CD4-positive, alpha-beta T cell treated with Interleukin-15 for 4 hours (primary cell): ENCODE measurements at places on chromosomes 3 and 15.

GRCh38 chr3:128068156-128068620 is 16.0 kb downstream of the SEC61A1 start:
- peak; percentile 50 for DNase-seq

GRCh38 chr3:18345015-18345367 is 80.1 kb downstream of the SATB1 start:
- DNase-seq, result no peak

- no peak for DNase-seq
Observed at GRCh38 chr3:161549261-161549660, 52.7 kb downstream of the OTOL1 start.

DNA sequence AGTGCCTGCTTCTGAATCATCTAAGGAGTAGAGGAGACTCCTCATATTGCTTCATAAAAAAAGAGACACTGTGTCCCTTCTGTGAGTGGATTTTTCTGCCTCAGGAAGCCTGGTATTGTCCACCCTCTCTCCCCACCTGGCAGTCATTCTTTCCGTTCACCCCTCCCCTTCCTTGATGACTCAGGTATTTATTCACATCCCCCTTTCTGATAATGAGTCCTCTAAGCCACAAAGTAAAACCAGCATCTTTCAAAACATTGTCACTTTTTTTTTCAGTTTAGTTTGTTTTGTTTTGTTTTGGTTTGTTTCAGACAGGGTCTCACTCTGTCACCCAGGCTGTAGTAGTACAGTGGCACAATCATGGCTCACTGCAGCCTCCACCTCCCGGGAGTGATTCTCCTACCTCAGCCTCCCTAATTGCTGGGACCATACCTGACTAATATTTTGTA is 65.2 kb upstream of the UBE2E1 start:
- DNase-seq, result no peak

DNA sequence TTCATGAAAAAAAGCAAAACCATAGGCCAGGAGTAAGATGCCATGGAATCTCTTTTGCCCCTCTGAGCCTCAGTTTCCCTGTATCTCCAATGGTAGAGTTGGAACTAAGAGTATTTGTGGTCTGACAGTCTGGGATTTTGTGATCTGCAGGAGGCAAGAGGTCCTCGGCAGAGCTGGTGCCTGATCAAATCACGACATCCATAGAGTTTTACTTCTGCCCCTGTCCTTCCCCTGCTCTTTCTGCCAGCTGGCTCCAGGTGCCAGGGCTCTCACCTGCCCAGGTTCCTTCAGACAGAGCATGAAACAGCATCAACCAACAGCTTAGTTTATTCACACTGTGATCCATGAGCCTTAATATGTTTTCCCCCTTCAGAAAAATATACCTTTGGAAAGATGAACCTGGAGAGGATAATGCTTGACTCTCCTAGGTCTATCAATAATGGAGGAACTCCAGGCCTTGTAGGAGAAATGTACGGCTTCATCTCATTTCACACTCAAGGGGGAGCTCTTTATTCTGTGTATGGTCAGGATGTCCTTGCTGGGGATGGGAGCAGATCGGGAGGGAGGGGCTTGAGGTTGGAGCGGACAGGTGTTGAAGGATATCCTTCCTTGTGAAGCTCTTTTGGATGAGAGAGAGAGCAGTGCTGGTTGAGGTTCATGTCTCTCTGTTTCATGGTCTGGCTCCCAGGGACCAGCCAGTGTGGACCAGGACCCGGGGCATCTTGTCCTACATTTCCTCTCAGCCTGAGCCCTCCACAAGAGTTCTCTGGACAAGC is 309.9 kb downstream of the RPLP1 start:
- DNase-seq, result no peak

DNA sequence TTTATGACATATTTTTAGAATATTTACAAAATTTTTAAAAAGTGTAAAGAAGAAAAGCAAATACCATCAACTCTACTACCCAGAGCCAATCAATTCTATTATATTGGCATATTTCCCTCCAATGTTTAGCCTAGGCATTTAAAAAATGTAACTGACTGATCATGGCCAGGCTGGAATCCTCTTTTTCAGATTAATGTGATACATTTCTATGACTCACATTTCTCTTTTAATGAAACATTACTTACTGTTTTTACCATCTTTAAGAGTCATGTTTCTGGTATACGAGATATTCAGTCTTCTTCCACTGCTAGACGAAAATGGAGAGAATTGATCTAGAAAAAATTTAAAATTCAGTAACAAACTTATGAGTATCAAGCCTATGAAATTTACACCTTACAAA is 53.4 kb upstream of the DCUN1D1 start:
- DNase-seq, result no peak

- no peak for DNase-seq
Observed at GRCh38 chr3:73060302-73060723, 1.1 kb upstream of the EBLN2 start.

- no peak for DNase-seq
Observed at GRCh38 chr3:174062923-174063322, 665.4 kb downstream of the NLGN1 start.

DNA sequence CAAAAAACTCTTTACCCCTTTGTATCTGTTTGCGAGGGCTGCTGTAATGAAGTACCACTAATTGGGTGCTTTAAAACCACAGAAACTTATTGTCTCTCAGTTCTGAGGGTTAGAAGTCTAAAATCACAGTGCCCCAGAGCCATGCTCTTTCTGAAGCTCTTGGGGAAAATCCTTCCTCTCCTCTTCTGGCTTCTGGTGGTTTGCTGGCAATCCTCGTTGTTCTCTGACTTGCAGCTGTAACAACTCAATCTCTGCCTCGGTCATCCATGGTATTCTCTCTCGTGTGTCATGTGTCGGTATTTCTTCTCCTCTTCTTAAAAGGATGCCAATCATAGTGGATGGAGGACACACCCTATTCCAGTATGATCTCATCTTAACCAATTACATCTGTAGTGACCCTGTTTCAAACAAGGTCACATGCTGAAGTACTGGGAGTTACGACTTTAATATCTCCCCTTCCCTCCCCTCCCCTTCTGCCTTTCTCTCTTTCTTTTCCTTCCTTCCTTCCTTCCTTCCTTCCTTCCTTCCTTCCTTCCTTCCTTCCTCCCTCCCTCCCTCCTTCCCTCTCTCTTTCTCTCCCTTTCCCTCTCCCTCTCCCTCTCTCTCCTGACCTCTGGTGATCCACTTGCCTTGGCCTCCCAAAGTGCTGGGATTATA is 6.5 kb upstream of the ARL8B start:
- DNase-seq, result no peak

GRCh38 chr3:13229273-13229949 is 156.2 kb upstream of the IQSEC1 start:
- DNase-seq, result no peak

- no peak for DNase-seq
Observed at GRCh38 chr3:126129398-126129891, 45.5 kb upstream of the SLC41A3 start.

DNA sequence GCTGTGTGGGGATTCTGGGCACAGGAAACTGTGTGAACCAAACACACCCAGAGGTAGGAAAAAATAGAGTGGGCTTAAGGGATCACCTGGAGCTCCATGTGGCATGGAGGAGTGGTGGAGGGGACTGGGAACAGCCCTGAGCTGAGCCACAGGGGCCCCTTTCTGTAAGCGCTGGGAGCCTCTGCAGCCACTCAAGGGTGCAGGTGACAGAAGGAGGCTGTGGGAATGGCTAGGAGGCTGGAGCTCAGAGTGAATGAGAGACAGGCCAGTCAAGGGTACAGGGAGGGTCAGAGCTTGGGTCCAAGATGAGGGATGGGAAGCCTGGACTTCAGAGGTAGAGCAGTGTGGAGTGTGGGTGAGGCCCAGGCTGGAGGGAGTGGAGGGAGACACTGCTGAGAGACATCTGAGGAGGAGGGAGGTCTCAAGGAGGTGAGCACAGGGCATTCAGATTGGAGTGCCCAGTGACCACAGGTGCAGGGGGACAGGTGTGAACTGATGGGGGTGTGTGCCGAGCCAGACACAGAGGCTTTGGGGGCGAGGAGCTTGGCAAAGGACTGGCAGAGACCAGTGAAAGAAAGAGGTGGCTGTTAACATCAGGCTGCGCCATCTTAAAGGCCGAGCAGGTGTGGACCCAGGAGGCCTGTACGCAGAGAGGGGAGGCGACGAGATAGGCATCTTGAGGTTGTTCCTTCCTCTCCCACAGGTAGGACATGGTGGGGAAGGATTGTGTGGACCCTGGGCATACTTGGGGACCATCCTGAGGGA is 56.8 kb downstream of the FGD5 start:
- no peak for DNase-seq

- no peak for DNase-seq
Observed at GRCh38 chr3:170203457-170203856, 18.8 kb upstream of the PRKCI start.

DNA sequence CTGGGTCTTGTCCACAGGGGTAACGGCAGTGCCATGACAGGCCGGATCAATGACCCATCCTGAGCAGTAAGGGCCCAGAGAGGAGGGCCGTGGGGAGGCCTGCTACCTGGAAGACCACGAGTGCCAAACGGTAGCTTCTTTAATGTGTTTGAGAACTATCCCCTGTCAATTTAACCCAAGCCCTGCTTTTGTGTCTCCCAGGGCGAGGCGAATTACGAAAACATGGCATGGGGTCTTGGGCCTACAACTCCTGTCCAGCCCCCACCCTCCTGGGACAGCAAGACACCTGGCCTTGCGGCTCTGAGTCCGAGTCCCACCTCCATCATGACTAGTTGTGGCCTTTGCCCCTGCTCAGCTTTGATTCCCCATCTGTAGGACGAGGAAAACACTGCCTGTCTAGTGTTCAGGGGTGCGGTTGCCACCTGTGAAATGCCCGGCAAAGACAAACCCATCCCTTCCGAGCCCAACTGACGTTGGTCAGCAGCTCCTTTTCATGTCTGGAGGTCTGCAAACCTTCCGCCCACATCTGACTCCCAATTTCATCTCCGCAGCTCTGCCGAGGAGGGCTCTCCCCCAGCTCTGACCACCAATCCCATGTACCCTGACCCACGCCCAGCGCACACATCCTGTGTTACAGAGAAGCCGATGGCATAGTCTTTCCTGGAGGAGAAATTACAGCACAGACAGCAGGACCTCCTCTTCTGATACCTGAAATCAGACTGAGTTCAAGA is 28.9 kb upstream of the SNRPA1 start:
- no peak for DNase-seq

DNA sequence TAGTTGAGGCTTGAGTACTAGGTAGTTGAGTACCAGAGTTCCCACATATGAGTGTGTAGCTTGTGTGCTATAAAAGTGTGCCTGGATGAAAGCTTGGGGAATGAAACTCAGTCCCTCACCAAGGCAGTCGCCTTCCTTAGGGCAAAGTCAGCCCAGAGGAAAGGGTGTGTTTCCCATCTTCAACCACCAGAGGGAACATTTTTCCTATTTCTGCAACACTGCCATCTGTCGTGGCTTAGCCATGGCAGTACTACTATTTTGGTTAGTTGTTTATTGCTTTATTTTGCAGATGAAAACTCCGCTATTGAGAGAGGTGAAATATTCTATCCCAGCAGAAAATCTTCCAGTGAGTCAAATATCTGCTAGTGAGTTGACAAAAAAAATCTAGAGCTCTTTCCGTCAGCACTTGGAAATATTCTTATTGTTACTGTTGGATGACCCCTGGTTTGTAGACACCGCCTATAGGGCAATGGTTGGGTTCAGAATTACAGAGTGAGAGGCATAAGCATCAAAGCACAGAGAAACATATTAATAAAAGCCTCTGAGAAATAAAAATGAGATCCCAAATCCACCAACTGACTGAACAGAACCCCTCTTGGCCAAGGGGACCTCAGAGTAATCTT is 239.9 kb downstream of the CPNE4 start:
- DNase-seq, result peak; percentile 34

DNA sequence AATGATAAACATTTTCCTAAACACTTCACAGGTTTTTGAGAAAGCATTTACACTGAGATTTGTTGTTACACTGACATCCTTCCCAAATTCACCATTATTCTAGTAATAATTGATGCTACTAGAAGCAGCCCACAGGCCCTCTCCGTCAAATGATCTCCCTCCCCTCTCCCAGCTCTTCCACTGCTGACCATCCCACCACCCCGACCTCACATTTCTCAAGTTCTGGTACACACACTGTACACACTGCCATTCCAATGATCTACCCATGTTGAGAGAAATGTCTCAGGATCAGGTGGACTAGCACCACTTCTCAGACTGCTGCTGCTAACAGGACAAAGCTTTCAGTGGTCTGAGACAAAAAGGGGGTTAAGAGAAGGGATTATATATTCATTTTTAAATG is 3.5 kb downstream of the TBC1D5 start:
- no peak for DNase-seq

GRCh38 chr3:10189557-10190354 is 25.0 kb downstream of the IRAK2 start:
- peak; percentile 35 for DNase-seq

GRCh38 chr3:50028346-50028745 is 60.4 kb upstream of the RBM5 start:
- DNase-seq, result no peak

- DNase-seq, result no peak
Observed at GRCh38 chr3:124824286-124824915, 62.8 kb downstream of the ITGB5 start.

DNA sequence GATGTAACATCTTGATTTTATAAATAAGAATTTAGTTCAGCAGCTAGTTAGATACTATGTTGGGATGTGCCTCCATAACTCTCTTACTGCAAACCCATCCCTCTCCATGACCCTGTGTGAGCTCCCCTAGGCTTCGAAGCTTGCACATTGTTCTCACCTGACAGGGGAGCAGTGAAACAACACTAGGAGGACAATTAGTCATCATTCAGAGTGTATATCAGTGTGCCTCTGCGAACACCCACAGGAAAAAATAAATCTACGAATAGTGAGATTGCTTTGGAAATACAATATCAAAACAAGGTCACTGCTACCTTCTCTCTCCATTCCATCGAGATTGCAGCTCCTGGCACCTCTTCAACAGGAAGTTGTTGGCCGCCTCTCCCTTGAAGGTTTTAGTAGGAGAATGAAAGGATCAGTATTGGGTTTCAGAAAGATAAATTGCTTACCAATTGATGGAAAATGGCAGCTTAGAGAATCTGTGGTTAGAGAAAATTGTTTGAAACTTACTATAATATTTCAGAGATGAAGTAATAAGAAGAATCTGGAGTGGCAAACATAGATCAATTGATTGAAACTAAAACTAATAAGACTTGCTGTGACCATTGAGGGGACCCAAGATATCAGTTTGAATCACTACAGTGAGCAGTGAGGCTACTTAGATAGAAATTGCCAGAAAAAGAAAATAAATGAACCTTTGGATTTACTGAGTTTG is 103.2 kb downstream of the CHL1 start:
- no peak for DNase-seq

DNA sequence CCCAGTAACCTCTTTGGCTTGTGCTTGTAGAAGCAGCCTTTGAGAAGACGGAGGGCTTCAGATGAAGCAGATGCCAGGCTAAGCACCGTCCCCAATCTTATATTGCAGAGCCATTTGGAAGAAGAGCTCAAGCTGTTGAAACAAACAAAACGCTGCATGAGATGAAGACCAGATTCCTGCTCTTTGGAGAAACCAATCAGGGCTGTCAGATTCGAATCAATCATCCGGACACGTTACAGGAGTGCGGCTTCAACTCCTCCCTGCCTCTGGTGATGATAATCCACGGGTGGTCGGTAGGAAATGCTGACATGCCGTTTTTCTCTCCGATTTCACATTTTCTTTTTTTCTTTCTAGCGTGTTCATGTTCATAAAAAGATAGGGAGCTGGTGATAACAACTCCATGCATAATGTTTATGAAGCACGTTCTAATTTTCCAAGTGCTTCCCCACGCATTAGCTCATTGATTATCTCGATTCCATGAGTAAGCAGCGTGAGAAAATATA is 106.5 kb downstream of the LIPC start:
- no peak for DNase-seq
